ENCODE measurements at places on chromosomes 12 and 14.

DNA sequence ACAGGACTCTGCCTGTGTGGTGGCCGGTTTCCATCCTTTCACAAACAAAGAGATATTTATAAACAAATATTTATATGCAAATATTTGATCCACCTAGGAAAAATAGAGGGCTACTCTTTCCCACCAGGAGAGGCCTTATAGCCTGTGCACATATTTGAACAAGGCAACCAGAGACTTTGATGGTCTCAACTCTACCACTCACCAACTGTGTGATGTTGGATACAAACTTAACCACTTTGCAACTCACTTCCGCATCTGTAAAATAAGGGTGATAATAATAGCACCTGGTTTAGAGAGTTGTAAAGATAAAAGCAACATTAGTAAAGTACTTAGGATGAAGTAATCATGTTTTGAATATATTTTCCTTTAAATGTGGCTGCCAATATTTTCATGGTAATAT lies 1.5 kb upstream of the CLEC12A start:
- no peak for DNase-seq

DNA sequence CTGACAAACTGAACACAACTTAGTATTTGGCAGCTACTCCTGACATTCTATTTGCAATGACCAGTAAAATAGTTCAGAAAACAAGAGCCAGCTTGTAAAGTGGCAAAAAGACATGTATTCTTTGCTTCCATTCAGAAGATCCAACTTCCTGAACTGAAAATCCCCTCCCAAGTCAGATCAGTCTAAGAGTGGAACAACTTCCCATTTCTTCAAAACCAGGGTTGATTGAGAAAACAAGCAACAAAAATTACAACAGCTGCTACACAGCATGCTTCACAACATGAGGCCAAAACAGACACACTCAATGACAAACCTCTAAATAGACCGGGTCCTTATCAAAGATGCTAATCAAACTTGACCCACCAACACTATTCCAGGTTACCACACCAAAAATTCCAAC lies 40.3 kb downstream of the CIT start:
- DNase-seq: no peak

GRCh38 chr12:2016862-2017545 lies 12.7 kb upstream of the DCP1B start:
- no peak for DNase-seq

DNA sequence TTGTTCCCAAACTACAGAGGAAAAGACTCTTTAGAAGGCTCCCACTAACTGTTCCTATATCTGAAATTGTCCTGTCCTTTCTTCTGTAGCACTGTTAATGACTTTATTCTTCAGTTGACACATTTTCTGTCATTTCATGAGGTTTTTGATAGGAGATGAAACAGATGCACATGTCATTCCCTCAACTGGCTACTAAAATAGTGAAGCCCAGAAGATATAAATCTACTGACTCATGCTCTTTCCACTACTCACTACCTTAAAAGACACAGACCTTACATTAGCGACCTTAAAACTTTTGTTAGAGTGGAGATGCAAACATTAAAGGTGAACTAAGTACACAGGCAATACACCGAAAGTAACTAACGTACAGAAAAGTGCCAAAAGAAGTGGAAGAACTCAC lies 59.5 kb upstream of the ANKS1B start:
- no peak for DNase-seq

DNA sequence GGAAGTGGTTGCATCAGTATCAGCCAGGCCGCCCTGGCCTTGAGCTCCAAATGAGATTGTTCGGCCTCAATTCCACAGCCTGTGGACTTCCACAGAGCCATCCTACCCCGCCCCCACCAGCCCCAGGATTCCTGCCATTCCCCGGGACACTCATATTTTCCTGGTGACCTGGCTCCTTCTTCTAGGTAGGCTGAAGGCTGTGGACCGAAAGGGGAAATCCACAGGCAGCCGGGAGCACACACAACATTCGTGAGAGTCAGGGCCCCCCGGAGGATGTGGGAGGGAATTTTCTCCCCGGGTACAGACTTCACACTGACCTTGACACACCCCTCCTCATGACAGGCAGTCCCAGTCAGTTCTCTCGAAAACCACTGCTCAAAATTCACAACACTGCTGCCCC lies 39.9 kb downstream of the RIN3 start:
- no peak for DNase-seq

DNA sequence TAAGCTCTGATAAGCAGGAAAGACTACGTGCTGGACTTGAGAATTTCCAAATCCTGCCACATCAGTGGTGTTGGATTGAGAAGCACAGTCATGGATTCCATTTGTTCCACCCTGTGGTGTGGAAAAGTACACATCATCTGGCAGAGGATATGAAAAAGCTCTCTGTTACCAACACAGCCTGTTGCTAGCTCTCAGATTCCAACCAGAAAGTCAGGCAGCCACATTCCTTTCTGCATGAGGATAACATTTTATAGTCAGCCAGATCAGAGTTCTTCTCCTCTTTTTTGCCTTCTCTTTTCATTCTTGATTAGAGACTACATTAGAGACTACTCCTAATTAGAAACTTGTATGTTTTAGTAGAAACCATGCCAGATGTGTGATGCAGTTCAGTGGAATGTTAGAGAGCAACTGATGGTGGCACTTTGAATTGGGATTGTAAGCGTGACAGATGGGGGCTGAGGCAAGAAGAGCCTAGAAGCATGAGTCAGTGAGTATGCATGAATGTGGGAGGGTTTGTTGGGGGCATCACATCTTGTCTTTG lies 61.2 kb upstream of the STXBP6 start:
- DNase-seq: no peak
